Muscle of arm (tissue), 14 donors: ENCODE measurements at places on chromosomes 2 and 18. TPM values are rescaled to one million over a fixed set of nuclear protein-coding genes. Genes with fewer than 3 reads are reported as not detected.

DNA sequence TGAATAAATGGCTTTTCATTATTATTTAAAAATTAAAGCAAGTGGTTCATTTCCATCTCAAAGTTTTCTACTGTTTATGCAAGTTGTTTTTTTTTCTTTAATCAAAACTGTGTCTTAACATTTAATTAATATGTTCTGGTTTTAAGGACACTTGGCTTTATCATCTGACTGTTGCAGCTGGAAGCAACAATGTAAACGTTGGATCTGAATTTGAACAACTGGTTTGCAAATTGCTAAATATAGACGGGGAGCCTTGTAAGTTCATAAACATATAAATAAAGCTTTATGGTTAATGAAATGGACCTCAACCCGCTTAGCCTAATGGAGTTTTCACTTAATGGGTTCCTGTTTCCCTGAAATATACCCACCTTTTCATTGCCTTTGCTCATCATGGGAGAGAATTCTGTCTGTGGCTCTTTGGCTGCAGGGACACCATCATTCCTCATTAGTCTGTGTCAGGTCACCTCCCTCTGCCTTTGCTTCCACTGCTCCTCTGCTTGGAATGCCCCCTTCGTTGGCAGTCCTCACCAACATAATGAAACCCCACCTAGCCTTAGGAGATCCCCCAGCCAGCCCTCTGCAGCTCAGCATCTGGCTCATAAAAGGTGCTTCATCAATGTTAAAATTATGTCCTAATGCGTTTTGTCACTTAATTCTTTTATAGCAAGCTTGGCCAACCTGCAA, 44.2 kb upstream of the DYNC2LI1 start:
- no peak for DNase-seq

DNA sequence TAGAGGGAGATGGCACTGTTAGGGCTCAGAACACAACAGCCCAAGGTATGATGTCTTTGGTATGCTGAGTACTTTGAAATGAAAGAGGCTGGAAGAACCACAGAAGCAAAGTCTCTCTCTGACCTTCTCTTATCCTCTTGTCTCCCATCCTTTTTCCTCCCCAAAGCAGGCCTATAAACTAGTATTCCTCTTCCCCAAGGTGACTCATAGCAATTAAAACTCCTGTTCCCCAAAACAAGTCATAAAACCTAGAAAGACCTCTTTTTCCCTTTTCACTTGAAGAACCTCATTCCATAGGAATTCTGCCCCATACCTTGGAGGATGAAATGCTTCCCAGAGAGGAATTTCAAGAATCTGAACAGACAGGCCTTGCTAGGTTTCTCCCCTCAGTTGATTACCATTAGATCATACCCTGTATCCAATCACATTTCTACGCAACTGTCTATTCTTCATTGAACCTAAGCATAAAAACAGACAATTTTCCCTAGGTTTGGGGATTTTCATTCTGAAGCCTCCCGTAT, 25.7 kb downstream of the MDH1 start:
- DNase-seq, result no peak

GRCh38 chr18:63004466-63005089, 289.2 kb downstream of the PHLPP1 start:
- no peak for DNase-seq

The SERPINB11 gene
- not detected for polyA plus RNA-seq

The NEB gene
- 1,460 TPM for polyA plus RNA-seq

The REG3A gene
- polyA plus RNA-seq, result not detected

The TCF23 gene
- polyA plus RNA-seq, result 0.44 TPM
